Mesenchymal stem cell (in vitro differentiated cells and primary cell): ENCODE measurements at places on chromosomes 3 and 15.

- peak; percentile 62 for DNase-seq
Measured at GRCh38 chr3:59862686-59863085, 812.9 kb upstream of the CFAP20DC start.

DNA sequence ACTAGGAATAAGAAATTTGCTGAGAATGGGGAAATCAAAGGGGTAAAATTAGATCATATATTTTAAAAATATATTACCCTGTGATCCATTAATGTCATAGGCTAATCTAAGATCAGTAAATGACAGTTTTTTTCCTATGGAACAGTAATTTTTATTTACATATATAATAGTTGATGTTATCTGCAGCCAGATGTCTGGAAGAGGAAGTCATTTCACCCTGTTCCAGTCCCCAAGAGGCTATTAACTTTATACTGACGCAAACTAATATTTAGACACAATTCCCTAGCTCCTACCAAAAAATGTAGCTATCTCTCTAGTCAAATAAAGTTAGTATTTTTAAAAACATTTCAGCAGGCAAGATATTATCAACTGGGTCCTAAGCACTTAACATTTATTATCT lies 558.0 kb downstream of the MECOM start:
- DNase-seq = no peak

DNA sequence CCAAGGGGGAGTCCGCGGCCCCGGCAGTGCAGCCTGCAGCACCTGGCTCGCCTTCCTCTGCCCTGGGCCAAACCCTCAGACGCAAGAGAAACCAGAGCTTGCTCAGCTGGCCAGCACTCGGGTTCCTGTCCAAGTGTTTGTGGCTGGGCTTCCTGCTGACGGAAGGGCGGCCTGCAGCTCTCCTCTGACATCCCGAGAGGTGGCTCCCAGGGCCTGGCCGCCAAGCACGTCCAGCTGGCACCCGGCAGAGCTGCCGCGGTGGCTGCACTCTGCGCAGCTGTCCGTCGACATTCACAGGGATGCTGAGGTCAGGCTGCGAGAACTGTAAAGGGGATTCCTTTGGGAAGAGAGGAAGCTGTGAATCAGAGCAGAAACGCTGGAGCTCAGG lies 85.6 kb downstream of the CPN2 start:
- peak; percentile 94 for DNase-seq

- peak; percentile 80 for DNase-seq
Measured at GRCh38 chr3:125585595-125586223, 9.6 kb downstream of the OSBPL11 start.

DNA sequence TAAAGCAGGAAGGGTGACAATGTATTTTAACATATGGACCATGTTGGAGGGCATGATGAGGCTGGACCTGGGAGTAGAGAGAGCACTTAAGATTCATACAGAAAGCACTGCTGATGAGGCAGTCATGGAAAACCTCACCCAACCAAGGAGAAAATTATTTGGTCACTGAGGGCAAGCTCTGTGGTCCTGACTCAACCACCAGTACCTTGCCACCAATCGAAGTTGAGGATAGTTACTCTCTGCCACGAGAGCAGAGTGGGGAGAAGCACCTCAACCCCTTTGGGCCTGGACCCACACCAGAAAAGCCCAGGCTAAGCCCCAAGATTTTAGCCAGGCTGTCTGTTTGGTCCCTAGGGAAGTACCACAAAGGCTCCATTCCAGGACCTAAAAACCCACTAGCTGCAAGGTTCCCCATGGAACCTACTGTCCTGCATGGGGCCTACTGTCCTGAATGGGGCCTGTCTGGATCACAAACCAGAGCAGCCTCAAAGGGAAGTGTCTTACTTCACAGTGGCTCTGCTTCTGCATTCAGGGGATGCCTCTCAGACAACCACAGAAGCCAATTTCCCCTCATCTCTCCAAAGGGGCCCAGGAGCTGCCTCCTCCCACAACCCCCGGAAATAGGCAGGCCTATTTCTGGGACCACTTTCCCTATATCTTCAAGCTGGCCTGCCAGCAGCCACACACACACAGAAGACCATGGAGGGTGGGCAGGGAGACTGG lies 4.2 kb downstream of the CCDC71 start:
- DNase-seq = no peak

DNA sequence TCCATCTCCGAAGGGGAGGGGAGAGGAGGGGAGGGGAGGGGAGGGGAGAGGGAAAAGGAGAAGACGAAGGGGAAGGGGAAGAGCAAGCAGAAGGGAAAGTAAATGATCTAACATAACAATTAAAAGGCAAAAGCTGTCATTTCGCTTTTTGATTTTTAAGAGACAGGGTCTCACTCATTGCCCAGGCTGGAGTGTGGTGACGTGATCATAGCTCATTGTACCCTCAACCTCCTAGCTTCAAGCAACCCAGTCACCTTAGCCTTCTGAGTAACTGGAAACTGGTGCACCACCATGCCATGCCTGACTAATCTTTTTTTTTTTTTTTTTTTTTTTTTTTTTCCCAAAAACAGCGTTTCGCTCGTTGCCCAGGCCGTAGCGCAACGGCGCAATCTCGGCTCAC lies 22.6 kb downstream of the ADAM10 start:
- no peak for DNase-seq

GRCh38 chr3:184570489-184570888 lies 8.9 kb downstream of the EPHB3 start:
- no peak for DNase-seq

- DNase-seq = peak; percentile 9
Measured at GRCh38 chr3:159322322-159322939, 520.6 kb downstream of the MFSD1 start.

- peak; percentile 83 for DNase-seq
Measured at GRCh38 chr15:46441294-46442062, 806.6 kb downstream of the SQOR start.

DNA sequence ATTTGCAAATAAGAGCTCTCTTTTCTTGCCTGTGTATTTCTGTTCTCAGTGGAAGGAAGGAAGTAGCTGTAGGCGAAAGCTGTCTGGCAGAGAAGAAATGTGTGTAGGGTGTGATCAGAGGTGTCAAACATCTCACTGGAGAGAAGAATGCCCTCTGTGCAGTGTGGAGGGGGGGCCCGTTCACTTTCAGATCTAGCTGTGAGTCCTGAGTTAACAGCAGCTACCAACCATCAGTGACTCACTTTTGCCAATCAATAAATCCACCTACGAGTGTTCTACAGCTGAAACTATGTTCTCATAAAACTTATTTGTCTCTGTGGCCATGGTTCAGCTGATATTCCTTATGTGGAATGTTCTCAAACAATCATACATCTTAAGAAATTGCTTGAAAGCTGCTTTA lies 103.7 kb downstream of the FRMD4B start:
- no peak for DNase-seq

DNA sequence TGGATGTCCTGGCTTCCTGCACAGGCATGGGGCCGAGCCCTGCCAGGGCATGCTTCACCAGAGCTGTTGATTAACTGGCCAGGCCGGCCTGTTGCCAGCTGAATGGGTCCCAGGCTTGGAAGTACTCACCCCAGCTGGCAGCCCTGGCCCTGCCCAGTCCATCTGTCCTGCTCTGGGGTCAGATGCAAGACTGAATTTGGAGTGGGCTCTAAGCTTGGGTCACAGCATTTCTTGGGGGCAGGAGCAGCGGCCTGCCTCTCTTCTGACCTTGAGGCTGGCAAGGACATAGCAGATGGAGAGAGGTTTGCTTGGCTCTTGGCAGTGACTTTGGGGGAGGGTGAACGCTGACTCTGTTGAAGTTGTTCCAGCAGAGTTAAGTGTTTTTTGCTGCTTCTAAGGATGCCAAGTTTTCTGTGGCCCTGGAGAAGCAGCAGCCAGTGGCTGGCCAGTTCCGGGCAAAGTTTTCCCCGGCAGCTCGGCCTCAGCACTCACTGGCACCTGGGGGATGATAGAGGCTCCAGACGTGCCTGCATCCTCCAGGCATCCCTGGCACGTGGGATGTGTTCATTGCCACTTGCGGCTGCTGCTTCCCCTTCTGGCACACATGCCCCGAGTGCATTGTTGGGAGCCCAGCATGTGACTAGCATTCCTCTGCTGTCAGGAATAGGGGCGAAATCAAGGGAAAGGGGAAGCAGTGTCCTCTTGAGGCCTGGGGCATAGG lies 22.9 kb downstream of the PDIA5 start:
- DNase-seq = no peak

DNA sequence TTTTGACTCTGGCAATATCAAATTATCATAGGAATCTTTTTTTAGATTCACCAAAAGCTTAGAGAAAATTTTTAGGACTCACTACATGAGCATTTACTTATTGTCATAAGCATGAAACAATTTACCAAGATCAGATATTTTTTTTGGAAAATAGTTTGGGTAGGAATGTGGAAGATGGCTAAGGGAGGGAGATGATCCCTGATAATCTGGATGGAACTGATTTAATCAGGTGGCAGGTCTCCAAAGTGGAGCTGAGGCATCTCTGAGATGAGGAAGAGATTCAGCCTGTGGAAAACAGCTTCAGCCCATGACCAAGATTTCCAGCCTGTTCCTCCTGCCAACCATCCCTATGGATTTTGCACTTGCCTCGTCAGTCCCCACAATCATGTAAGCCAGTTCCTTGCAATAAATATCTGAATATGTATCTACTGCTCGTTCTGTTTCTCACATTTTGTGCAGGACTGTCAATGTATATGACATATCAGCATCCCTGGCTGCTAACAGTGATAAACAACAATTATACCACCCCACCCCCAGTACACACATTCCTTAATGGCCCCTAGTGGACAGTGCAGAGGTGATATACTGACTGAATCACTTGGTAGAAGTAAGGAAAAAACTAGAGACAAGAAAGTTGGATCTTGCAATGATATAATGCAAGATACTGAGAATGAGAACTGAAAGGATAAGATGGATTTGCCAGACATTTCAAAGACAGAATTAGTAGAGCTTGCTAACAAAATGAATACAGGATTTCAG lies 183.8 kb downstream of the NEK10 start:
- DNase-seq = no peak

GRCh38 chr3:151875759-151876158 lies 2.3 kb downstream of the SUCNR1 start:
- DNase-seq = peak; percentile 49

DNA sequence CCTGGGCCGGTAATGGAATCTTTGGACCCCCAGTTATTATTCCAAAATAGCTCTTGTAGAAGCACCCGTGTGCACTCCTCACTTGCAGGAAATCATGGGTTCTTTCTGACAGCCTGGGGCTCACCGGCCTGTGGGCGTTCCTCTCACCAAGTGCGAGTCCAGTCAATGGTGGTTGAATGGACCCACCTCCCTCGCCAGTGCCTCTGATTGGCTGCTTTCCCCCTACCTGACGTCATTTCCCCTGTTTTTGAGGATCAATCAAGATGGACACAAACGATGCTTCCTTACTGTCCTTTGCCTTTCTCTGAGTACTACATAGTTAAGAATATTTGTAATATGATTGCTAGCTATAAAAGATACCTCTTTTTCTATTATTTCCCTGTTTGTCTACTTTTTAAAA lies 18.1 kb downstream of the MOBP start:
- DNase-seq = no peak

GRCh38 chr3:36905545-36905944 lies 39.3 kb downstream of the TRANK1 start:
- DNase-seq = no peak

- DNase-seq = no peak
Measured at GRCh38 chr15:86570738-86571137, 491.1 kb downstream of the AGBL1 start.

- peak; percentile 87 for DNase-seq
Measured at GRCh38 chr3:143897576-143898295, 49.5 kb upstream of the SLC9A9 start.

GRCh38 chr15:68403161-68403941 lies 28.6 kb downstream of the ITGA11 start:
- DNase-seq = no peak

GRCh38 chr3:127751782-127752181 lies 70.5 kb downstream of the MGLL start:
- no peak for DNase-seq

- DNase-seq = no peak
Measured at GRCh38 chr15:67066041-67066958, 898 bp downstream of the SMAD3 start.

DNA sequence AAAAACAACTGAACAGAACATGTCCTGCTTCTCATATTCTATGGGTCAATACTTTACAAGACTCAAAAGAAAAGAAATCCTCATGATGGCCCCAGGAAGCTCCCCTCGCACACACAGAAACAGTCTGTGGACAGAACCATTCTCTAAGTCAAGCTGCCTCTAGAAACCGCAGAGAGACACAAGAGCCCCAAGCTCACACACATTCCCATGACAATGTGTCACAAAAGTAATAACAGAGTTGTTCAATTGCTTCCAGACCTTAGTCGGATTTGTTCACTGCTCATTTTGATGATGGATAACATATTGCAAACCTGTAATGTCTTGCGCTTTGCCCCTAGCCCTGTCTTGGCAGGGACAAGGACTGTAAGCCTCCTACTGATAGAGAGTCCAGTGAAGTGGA lies 60.9 kb downstream of the UMPS start:
- DNase-seq = peak; percentile 96

DNA sequence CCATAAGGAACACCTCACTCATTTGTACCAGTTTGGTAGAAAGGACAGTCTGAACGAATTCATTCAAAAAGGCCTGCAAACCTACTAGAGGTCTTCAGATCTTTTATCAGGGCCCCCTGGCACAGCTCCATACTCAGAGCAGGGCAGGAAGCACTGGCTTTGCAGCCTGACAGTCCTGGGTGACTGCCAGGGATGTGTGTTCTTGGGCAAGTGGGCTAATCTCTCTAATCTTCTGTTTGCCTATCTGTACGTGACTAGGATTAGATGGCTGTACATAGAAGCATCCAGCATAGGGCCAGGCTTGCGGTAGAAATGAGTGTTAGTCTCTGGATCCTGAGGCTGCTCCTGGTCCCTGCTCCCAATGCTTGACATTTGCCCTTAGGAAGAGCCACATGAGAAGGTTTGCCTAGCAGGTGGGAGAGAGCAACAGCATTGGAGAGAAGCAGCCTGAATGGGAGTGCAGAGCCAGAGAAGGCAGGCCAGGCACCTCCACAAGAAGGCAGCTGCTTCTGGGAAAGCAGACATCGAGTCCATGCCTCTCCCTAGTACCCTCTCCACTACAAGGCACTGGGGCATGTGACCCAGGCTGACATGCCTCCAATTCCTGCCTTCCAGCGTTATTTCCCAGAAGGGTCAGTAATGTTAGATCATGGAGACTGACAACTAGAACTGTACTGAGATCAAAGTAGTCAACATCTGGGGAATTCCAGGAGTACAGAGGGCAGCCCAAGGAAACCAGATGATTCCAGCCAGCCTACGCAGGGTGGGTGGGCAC lies 1.0 kb upstream of the CXCR6 start:
- peak; percentile 13 for DNase-seq

GRCh38 chr15:69963385-69963784 lies 134.3 kb downstream of the TLE3 start:
- no peak for DNase-seq

- DNase-seq = no peak
Measured at GRCh38 chr3:56919137-56919796, 117.5 kb upstream of the ARHGEF3 start.

GRCh38 chr15:93997071-93997658 lies 234.2 kb upstream of the MCTP2 start:
- DNase-seq = peak; percentile 43

DNA sequence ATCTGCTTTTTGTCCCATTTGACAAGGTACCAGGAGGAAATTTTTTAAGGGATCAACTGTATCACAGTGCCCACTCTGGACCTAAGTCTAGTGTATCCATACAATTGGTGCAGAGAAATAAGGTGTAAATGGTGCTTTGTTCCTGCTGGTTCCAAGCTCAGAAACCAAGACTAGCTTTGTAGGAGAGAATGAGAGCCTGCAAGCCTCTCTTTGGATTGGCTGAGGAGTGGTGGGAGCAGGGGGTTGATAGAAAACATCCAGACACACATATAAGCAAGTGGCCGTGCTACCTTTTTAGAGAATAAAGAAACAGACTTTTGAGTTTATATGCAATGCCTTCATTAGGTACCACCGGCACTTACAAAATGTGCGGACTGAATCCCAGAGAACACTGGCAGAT lies 45.8 kb downstream of the ARPP21 start:
- DNase-seq = no peak
